Mononuclear cell (primary cell): ENCODE measurements at places on chromosomes 12 and 14. TPM values are rescaled to one million over a fixed set of nuclear protein-coding genes. Genes with fewer than 3 reads are reported as not detected.

Gene COA8
- 11.3 TPM for total RNA-seq

Gene GALNT16
- not detected for total RNA-seq

Gene KLHL33
- 0.10 TPM for total RNA-seq

Gene BCL11B
- 101 TPM for total RNA-seq

Gene FAM186B
- total RNA-seq: 0.84 TPM

Gene TAS2R8
- 0.21 TPM for total RNA-seq

Gene CACNA2D4
- total RNA-seq: 17.2 TPM

Gene PLXNC1
- total RNA-seq: 40.4 TPM

Gene CBLN3
- 0.84 TPM for total RNA-seq

Gene M6PR
- 78.2 TPM for total RNA-seq

Gene SLC17A8
- not detected for total RNA-seq

Gene PTPRB
- 0.21 TPM for total RNA-seq

Gene ABCB9
- 2.1 TPM for total RNA-seq

Gene ADAMTS20
- total RNA-seq: not detected

Gene CLEC12A
- 33.7 TPM for total RNA-seq

Gene GDF3
- total RNA-seq: not detected

Gene HAL
- 2.1 TPM for total RNA-seq
